ENCODE measurements at places on chromosomes 1 and 21.

DNA sequence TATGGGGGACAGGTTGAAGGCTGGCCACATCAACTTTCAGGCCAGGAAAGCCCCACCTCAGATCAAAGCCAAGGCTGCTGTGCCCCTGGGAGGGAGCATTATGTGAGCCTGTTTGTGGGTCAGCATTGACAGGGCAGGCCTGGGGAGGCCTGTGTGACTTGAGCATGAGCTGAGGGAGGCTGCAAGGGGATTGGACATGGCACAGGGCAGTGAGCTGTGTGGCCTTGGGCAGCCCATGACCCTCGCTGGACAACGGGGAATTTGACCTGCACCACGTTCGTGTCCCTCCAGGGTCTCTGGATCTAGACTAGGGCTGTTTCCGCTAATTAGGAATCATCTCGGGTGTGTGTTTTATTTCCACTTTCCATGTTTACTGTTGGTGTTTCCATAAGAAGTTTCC, 17.5 kb upstream of the LEFTY1 start:
- no peak for DNase-seq

GRCh38 chr21:35348686-35349085, 299.6 kb upstream of the RUNX1 start:
- DNase-seq: no peak

- no peak for DNase-seq
These were observed 108.2 kb upstream of the TMPRSS2 start for GRCh38 chr21:41616031-41616591.

DNA sequence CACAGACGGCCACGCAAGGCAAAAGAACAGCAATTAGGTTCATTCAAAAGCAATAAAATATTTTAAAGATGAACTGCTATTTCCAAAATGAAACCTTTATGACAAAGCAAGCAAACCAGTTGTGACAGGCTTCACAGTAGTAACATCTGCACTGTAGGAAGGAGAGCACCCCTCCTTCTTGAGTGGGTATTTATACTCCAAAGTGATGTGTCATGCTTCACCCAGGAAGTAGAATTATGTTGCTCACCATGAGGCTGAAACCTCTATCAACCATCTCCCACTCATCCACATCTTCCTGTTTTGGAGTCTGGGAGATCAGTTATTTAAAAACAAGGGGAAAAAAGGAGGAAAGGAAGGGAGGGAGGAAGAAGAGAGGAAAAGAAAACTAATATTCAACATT, 885 bp downstream of the OR2T10 start:
- DNase-seq: no peak

GRCh38 chr1:220879509-220880361, 492 bp downstream of the HLX start:
- no peak for DNase-seq

GRCh38 chr21:29265690-29266479, 32.8 kb upstream of the BACH1 start:
- DNase-seq: no peak

DNA sequence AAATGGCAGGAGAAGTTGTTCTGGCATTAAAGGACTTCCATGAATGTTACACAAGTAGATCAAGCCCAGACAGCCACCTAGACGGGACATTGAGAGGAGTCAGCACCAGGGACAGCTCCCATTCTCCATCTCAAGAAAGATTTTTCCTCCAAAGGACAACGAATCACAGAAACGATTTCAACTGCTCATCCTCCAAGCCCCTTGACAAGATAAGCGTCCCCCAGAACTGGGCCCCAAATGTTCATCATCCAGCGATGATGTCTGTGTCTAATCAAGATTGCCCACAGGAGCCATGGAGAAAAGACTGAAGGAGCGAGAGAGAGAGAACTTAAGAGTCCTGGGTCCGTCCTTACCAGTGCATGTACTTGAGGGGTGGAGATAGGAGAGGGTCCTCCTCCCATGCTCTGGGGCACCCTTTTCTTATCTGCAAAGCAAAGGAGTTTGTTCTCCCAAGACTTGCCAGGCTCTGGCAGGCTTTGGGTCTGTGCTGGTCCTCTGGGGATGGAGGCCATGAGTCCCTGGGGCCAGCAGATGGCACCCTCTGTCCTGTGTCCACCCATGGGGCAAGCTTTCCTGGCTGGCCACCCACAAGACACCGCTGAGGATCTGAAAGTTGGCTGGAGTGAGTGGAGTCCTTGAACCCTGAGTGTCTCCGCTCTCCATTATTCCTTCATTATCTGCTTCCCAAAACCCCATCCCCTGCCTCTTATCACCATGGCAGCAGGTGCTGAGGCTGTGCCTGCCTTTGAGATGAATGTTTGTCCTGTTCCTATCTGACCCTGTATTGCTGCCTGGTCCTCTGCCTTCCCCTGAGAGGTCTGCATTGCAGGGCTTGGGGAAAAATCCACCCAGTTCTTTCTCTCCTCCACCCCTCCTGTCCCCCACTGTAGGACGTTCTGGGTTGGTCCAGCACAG, 164.6 kb downstream of the ACTL8 start:
- no peak for DNase-seq

DNA sequence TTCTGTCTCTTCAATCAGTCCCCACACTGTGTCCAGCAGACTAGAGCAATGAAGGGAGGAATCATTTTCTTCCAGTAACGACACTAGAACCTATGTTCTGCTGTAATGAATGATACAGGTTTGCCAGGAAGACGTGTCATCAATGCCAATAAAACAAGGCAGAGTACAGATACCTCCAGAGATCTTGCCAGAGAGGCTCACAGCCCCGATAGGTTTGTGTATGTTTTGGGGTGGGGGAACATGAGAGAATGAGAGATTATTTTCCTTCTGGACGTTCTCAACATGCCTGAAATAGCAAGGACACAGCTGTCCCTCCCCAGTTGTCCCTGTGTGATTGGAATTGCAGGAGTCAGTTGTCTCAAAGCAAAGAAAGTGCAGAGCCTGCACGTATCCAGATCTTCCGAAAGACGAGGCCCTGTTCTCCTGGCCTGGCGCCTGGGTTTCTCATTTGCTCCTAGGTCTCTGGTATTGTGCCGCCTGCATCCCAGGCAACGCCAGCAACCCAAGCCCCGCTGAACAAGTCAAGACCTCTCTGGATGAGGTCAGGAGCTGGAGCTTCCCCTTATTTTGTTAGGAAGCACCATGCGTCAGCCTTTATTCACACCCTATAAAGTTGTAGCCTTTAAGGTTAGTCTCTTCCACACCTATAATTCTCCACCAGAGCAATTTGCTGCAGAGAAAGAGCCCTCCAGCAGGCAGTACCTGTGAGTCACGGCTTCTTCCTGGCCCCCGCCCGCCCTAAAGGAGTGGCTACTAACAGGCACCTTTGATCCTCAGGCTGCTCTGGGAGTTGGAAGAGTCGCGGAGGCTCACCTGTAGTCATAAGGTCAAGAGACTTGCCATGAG, 130.5 kb downstream of the TOMM20 start:
- no peak for DNase-seq

Measured in stimulated activated CD8-positive, alpha-beta memory T cell treated with anti-CD3 and anti-CD28 coated beads, Interleukin-4, amount 100 ng/mL, for 1 hour (primary cell).